ENCODE measurements at places on chromosomes 3 and 15. TPM values are rescaled to one million over a fixed set of nuclear protein-coding genes. Genes with fewer than 3 reads are reported as not detected.

NPAP1 gene
- not detected for total RNA-seq

CD200R1 gene
- 0.87 TPM for total RNA-seq

DNA sequence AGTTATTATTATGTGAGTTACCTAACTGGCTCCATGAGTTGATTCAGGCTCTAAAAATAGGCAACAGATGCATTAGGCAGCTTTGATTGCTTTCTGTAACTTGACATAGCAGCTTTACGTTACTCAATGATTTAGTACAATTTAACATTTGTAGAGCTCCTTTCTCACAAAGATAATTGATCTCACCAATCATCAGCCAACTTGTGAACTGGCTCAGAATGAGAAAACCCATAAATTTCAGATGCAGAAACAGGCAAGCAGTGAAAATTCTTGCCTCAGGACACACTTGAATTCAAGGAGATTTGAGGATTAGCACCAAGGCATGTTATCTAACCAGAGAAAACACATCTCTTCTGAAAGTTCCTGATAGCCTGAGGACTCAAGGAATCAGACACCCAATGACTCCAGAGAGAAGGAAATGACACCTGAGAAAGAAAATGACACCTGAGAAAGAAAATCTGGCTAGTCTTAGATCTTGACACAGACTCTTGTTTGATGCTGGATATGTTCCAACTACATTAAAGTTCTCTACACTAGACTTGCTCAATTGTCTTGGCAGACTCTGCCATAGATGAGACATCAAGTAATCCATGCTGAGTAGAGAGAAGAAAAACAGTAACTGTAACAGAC is 315.1 kb upstream of the CBLB start:
- no peak for DNase-seq

DNA sequence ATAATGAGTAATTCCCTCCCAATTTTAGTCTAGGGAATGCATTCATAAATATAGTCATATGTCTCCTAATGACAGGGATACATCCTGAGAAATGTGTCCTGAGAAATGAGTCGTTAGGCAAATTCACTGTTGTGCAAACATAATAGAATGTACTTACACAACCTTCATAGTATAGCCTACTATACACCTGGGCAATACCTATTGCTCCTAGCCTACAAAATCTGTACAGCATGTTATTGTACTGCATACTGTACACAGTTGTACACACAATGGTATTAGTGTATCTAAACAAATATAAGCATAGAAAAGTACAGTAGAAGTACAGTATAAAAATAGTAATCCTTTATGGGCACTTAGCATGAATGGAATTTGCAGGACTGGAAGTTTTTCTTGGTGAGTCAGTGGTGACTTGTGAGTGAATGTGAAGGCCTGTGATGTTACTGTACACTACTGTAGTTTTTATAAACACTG is 6.6 kb downstream of the DTWD1 start:
- DNase-seq = no peak

GRIP2 gene
- 37.0 TPM for total RNA-seq

STX19 gene
- not detected for total RNA-seq

- peak; percentile 61 for DNase-seq
Observed at GRCh38 chr15:80404057-80404760, at the start of gene ARNT2. ARNT2 (plus strand) TSS chr15:80404382; CDS start chr15:80404516, 134 bp downstream.
